ENCODE measurements at places on chromosomes 16 and 17.

- DNase-seq: no peak
Observed at GRCh38 chr17:66981983-66982508, 17.5 kb downstream of the CACNG4 start.

- no peak for DNase-seq
Observed at GRCh38 chr16:10039220-10040096, 142.8 kb downstream of the GRIN2A start.

- no peak for DNase-seq
Observed at GRCh38 chr16:88004391-88004790, 53.2 kb downstream of the BANP start.

DNA sequence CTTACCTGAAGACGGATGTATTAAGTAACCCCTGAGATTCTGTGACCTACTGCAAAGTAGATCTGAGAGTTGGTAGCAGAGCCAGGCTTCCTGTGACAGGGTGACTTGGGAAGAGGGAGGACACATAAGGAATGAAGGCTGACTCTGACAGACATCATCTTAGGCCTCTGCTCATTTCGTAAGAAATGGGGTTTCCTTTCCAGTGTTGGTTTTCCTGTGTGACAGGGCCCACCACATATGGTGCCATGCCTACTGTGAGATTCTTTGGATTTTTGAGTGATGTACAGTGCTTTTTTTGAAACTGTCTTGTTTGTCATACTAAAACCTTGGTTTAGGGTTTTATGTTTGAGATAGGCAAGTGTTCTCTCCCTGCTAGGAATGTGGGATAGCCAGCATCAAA is 12.7 kb downstream of the LIG3 start:
- no peak for DNase-seq

DNA sequence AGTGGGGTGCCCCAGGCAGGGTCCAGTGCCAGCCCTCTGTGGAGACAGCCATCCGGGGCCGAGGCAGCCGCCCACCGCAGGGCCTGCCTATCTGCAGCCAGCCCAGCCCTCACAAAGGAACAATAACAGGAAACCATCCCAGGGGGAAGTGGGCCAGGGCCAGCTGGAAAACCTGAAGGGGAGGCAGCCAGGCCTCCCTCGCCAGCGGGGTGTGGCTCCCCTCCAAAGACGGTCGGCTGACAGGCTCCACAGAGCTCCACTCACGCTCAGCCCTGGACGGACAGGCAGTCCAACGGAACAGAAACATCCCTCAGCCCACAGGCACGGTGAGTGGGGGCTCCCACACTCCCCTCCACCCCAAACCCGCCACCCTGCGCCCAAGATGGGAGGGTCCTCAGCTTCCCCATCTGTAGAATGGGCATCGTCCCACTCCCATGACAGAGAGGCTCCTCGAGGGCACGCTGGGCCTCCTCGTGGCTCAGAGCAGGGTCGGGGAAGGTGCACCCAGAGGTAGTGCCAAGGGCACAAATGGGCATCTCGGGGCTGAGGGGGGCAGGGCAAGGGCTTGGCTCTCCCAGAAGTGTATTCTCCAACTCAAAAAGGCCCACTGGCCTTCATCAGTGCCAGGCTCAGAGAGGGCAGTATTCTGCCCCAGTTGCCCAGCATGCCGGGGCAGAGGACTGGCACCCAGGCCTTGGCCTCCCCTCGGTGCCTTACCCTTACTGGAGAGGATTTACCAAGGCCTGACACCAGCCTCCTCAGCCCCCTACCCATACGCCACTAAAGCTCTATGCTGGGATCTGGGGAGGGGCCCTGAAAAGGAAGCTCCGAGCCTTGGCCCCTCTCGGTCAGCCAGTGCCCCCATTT is at the start of gene CDH5:
Gene CDH5, plus strand, starts transcription at position 259 of the 867 bp plus-strand sequence. CDS start 12,647 bp downstream, outside the sequence.
- no peak for DNase-seq

- DNase-seq: no peak
Observed at GRCh38 chr17:5877366-5877765, 192.8 kb upstream of the WSCD1 start.

- DNase-seq: no peak
Observed at GRCh38 chr17:4719684-4720221, 9.3 kb downstream of the ARRB2 start.

GRCh38 chr17:35188111-35188510 is 6.1 kb downstream of the SLC35G3 start:
- no peak for DNase-seq

- no peak for DNase-seq
Observed at GRCh38 chr16:88499836-88500251, 46.8 kb downstream of the ZFPM1 start.

- no peak for DNase-seq
Observed at GRCh38 chr16:12390644-12391043, 413.0 kb downstream of the CPPED1 start.
